ENCODE measurements at places on chromosomes 3 and 15.

- no peak for DNase-seq
Observed at GRCh38 chr15:43441316-43441715, 51.6 kb downstream of the TP53BP1 start.

DNA sequence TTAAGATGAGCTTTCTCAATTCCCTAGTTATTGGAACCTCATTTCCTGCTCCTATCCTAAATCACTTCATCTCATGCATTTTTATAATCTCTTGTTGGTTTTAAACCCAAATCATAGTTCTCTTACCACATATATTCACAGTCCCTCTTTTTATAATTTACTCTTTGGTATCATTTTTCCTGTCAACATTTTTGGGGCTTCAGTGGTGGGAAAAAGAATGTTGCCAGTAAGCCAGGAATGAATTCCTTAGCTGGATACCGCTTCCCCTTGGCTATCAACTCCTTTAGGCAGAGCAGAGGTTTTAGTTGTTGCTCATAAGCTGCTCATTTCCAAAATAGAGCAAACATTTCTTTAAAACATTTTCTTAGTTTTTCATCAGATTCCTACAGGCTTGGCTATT is 112.3 kb downstream of the GALK2 start:
- DNase-seq = no peak

DNA sequence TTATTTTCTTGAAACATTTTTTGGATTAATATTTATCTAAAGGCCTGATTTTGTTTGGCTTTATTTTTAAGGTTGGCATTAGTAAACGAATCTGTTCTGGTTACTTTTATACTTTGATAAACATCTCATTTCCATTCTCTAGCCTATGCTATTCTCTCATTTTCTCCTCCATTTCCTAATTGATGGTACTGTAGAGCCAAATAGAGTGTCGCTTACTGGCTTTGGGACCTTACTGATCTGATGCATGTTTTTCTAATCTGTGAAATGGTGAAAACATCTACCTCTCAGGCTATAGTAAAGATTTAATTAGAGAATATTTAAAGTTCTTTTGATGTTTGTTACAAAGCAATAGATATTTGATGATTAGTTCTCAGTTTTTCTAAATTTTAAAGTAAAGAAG is 1.6 kb downstream of the LNP1 start:
- DNase-seq = no peak

DNA sequence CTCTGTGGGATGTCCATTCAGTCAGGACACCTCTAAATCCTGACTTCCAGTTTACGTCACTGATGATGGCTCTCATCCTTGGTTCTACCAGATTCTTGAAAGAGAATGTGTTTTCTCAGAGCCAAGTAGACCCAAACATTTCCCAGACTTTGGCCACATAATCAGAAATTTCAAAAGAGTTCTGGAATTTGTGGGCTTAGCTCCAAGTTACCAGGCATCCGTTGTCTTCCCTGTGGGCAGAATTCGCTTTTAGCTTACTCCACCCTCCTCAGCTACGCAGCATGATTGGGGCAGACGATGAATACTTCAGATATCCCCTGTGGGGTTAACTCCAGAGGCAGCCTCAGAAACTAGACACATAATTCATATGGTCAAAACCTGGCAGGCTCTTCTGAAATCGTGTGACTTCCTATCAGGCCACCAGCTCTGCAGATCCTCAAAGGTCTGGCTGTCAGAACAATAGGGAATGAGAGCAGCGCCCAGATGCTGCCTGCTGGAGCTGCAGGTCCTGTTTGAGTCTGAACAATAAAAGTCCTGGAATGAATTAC is 30.6 kb downstream of the CRTC3 start:
- DNase-seq = no peak

DNA sequence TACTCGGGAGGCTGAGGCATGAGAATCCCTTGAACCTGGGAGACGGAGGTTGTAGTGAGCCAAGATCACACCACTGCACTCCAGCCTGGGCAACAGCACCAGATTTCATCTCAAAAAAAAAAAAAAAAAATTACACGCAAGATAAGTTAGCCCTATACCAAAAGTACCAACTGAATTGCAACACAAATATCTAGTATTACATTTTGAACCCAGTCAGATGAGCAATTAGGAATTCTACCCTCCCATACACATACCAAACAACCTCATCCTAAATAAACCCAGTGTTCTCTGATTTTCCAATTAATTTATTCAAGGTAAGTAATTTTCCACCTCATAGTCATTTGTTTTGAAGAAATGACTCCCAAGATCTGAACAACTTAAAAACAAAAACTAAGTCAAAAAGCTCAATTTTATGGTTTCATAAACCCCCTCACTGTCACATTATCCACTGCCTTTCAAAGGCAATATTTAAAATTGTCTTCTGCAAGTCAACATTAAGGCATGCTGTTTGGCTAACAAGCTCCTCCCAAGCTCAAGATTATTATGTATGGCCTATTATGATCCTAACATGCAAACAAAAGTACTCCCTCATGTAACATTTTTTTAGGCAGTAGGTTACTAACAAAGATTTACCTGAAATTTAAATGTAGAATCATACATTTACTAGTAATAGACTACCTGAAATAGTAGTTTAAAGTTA is 4.5 kb downstream of the RAF1 start:
- no peak for DNase-seq

DNA sequence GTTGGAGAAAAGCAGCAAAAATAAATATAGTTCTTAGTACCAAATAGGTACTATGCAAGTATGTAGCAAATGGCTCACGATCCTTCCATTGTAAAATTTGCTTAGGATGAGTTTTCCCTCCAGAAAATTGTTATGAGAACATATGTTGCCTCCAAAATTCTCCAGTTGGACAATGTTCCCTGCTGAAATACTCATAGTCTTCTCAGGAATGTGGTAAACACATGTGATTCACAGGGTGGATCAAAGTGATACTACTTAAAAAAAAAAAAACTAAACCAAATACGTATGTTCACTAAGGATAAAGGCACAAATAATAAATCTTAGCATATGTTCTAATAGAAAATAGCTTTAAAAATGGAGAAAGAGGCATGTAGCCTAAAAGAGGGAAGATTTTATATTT is 84.3 kb upstream of the ZNF385D start:
- no peak for DNase-seq

- DNase-seq = no peak
Observed at GRCh38 chr3:128446821-128447220, 19.9 kb downstream of the DNAJB8 start.

GRCh38 chr15:51103330-51103729 is 8.6 kb upstream of the TNFAIP8L3 start:
- DNase-seq = no peak

GRCh38 chr3:144923046-144923775 is 951.6 kb downstream of the DIPK2A start:
- no peak for DNase-seq

DNA sequence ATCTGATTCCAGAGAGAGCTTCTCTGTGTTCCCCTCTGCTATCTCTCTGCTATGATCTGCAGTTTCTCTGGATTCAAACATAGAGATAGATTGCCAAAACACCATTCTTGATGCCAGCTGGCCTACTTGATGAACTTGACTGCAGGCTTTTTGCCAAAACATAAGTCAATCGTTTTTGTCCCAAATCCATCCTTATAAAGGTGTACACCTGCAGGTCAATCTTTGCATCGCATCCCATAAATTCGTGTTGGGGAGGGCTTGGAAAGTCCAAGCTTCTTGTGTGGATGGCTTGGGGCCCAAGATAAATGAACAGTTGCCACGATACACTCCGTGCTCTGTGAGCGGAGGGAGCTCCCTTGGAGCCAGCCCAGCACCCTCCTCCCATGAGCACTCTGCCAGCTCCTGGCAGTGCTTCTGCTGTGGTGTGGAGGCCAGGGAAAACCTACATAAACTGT is 2.7 kb downstream of the CERS3 start:
- no peak for DNase-seq

DNA sequence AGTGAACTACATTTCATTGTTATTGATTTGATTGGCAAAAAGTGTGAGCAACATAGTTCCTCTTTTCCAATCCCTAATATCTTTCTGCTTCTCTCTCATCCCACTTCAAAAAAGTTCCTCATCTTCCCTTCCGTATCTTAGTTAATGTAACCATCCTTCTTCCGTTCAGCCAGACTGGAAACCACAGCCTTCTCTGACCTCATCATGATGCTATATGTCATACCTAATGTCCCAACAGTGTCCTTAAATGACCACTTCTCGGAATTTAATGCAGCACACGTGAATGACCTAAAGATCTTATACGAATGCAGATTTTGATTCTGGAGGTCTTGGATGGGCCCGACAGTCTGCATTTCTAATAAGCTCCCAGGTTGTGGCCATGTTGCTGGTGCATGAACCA is 320.3 kb upstream of the SATB1 start:
- DNase-seq = no peak

DNA sequence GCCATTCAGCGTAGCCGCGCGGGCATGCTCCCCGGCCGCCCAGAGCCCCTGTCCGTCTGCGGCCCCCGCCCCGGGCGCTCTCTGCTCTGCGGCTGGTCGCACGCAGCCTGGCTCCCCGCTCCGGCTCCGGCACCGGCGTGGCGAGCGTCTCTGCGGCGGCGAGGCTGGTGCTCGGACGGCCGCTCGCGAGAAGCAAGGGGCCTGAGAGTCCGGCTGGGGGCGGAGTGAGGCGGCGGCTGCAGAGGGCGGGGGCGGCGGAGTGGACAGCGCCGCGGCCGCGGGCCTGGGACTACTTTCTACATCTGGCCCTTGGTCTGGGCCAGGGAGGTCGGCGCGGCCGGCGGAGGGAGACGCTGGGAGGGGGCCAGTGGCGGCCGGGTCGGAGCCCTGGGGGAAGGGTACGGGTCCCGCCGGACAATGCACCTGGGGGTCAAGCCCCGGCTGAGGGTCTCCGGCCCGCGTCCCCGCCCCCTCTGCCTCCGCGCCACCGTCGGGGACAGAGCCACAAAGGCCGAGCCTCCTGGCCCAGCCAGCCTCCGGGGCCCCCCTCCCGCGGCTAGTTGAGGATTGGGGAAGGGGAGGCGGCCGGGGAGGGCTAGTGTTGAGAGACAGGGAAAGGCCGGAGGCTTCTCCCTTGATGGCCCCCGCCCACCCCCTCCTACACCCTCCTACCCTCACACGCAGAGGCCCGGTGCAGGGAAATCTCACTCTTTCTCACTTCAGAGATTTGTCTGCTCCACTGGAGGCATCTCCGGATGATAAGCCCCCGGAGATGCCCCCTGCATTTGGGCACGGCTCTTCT is at the start of gene PRTG:
Gene PRTG (minus strand): TSS at position 226 of the 802 bp plus-strand sequence. CDS start 221 bp downstream, at position 5.
- DNase-seq = peak; percentile 29

- DNase-seq = no peak
Observed at GRCh38 chr3:191123231-191123630, 75.8 kb upstream of the OSTN start.

- no peak for DNase-seq
Observed at GRCh38 chr3:166462891-166463470, 625.8 kb upstream of the BCHE start.

DNA sequence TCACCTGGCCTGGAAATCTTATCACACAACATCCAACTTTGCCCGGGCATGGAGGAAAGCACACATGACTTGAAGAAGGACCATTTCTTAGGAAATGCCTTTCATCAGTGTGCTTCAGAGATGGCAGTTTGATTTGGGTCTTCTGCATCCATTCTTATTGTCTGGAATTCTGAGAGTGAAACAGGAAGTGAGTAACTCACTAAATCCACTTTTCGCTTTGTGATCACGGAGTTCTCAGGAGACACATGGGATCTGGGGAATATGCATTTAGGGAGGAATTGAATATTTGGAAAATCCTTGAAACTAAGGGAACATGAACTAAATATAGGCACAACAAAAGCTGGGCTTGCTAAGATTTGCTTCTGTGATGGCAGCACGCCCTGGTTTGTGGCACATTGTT is 212.5 kb upstream of the FEZF2 start:
- no peak for DNase-seq

- no peak for DNase-seq
Observed at GRCh38 chr3:188176476-188176875, 22.5 kb downstream of the LPP start.

- no peak for DNase-seq
Observed at GRCh38 chr3:191030929-191031328, 168.1 kb upstream of the OSTN start.

Measured in nucleus accumbens (tissue), 56 donors.